NCI-H1092 (cell line): ENCODE measurements at places on chromosomes 2 and 18.

DNA sequence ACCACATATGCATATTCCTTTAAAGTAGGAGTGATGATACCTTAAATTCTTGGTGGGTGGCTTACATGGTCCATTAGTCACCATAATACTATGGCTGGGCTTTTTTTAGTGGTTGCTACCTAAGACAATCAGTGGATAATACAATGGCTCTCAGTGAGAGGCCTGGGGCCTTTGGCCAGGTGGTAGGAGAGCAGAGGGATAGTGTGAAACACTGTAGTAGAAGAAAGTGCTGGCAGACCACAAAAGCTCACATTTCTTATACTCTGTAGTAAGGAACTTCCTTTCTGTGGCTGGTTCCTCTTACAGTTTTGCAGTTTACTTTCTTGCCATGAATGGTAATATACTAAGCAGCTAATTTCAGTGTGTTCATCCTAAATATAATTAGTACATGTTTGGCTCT lies 583.5 kb downstream of the XIRP2 start:
- DNase-seq, result no peak

DNA sequence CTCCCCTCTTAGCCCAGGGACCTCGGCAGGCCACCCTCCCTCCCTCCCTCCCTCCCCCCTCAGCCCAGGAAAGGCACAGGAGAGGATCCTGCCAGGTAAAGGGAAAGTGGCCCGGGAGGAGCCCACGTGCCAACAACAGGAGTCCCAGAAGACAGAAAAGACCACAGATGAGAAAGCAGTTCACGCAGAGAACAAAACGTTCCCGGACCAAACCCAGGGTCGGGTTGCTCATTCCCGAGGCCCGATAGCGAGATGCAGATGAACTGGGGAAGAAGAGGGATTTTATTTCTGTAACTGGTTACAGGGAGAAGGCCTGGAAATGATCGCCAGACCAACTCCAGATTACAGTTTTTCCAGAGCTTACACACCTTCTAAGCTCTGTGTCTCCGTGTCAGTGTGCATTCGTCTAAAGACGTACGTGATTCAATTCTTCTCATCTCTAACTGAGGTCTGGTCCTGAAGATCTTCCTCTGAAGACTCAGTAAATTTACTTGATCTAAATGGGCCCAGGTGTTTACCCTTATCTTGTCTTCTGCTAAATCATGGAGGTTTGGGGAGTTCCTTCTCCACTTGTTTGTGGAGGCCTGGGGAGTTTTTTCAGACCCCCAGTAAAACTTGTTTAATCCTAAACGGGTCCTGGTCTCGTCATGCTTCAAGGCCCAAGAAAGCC lies 807 bp upstream of the NEU4 start:
- no peak for DNase-seq

- no peak for DNase-seq
These were observed 335.7 kb downstream of the GRB14 start for GRCh38 chr2:164285576-164285975.

DNA sequence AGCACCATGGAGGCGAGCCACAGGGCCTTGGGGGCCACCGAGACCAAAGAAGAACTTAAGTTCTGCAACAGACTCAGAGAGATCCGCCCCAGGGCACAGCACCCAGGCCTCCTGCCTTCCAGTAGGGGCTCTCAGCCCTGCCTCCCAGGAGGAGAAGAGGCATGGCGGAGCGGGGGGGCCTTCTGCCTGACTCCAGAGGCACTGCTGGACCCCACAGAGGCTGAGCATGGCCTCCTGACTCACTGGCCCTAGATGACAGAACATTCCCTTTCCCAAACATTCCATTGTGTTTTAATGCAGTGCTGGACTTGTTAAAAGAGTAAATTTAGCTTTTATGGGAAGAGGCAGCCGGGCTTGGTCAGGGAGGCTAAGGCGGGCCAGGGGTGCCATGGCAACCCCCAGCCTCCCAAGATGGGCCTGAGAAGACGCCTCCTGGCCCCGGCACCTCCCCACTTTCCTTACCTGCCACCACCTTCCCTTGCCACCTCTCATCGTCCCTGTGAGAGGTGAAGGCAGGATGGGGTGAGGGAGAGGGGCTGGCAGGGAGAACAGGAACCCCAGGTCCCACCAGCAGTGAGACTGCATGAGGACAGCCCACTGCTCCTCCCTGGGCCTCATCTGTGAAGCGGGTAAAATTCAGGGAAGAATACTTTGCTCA lies 65.4 kb downstream of the SMAD7 start:
- no peak for DNase-seq

- no peak for DNase-seq
These were observed 854.3 kb upstream of the ACVR2A start for GRCh38 chr2:146990311-146991054.

DNA sequence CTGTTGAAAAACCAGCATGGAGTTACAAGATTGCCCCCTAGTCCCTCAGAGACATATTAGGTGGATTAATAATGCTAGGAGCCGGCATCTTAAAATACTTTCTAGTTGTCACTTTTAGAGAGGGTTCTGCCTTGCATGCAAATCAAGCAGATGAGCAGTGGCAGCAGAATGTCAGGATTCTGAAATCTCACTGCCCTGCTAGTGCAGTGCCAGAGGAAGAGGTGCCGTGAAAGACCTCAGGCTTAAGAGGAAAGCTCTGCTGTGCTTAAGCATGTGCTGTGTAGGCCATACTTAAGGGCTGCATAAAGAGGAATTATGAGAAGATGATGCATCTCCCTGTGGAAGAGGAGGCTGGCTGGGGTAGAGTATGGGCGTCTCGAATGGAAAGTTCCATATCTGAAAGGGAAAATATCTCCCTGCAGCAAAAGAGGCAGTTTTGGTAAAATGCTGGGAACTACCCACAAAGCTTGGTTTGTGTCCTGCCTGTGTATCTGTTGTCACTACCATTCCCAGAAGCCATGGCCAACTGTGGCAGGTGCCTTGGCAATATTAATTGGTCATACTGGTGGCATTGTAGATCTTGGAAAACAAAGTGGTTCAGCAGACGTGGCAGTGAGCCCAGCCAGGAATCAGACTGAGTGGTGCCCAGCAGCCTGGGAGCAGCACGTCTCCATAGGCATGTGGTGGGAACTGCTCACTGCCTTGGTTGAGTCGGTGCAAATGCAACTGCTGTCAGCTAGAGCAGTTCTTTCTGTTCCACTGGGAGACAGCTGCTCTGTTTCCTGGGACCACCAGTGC lies 131.9 kb downstream of the EVA1A start:
- no peak for DNase-seq

GRCh38 chr2:4762951-4763376 lies 929.2 kb upstream of the SOX11 start:
- peak; percentile 44 for DNase-seq
